ENCODE measurements at places on chromosomes 12 and 14. TPM values are rescaled to one million over a fixed set of nuclear protein-coding genes. Genes with fewer than 3 reads are reported as not detected.

The REM2 gene
- 1.2 TPM for total RNA-seq

DNA sequence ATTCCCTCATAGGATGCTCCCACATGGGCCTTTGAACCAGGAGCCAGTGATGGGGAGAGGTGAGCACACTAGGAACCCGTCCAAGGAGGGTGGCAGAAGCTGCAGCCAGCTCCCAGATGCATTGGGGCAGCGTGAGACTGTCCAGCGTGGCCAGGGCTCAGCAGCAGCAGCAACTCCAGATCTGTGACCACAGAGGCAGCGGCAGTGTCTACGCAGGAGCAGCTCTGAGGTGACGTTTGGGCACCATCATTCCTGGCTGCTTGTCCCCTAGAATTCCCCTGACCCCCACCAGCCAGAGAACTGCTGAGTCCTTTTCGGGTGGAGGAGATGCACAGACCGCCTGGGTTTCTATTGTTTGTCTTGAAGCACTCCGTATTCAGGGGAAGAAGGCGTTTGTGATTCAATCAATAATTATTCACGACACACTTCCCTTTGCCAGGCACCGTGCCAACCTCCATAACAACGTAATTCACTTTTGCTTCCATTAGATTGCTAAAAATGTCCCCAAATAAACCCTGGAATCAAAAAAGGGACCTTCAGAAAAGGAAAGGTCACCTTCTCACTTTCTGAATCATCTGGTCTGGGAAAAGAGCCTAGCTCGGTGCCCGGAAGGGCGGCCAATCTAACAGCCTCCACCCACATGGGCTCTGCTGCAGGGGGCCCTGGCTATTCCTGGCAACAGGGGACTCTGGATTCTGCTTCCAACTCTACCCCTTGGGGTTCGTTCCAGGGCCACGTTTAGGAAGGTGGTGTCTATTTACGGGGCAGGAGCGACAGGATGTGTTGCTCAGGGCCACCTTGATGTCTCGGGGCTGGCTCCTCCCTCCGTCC is 11.4 kb upstream of the BDKRB2 start:
- no peaks in the 10 kb centered on the region for H3K36me3 ChIP-seq
- no peak overlapping the region for H3K27ac ChIP-seq
- H3K4me1 ChIP-seq = peaks cover 4% of the 10 kb centered on the region
- no peak overlapping the region for H3K4me3 ChIP-seq

DNA sequence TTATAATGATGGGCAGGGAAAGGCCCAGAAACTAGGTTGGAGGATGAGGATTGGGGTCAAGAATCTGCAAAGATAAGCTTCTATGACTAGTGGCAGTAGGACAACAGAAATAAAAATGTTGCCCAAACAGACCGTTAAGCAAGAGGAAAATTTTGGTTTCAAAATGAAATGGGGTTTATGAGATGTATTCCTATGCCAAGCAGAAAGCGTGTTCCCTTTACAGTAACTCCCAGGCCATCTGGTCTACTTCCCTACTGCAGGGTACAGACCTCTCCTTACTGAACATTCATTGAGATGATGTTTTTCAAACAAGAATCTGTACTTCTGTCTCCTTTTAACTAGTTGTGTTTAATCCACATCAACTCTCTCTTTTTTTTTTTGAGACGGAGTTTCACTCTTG is 20.4 kb upstream of the TMEM229B start:
- H3K27ac ChIP-seq = no peak overlapping the region
- H3K4me3 ChIP-seq = no peak overlapping the region
- DNase-seq = no peak
- peaks cover 1% of the 10 kb centered on the region for H3K4me1 ChIP-seq
- H3K36me3 ChIP-seq = no peaks in the 10 kb centered on the region
- peaks cover 25% of the 10 kb centered on the region for H3K27me3 ChIP-seq

- H3K36me3 ChIP-seq = no peaks in the 10 kb centered on the region
- no peak for DNase-seq
- no peak overlapping the region for H3K4me3 ChIP-seq
These were observed 76.7 kb downstream of the NKX2-1 start for GRCh38 chr14:36443374-36443773.

The CPM gene
- 1.4 TPM for total RNA-seq
